ENCODE measurements at places on chromosomes 5 and 9.

DNA sequence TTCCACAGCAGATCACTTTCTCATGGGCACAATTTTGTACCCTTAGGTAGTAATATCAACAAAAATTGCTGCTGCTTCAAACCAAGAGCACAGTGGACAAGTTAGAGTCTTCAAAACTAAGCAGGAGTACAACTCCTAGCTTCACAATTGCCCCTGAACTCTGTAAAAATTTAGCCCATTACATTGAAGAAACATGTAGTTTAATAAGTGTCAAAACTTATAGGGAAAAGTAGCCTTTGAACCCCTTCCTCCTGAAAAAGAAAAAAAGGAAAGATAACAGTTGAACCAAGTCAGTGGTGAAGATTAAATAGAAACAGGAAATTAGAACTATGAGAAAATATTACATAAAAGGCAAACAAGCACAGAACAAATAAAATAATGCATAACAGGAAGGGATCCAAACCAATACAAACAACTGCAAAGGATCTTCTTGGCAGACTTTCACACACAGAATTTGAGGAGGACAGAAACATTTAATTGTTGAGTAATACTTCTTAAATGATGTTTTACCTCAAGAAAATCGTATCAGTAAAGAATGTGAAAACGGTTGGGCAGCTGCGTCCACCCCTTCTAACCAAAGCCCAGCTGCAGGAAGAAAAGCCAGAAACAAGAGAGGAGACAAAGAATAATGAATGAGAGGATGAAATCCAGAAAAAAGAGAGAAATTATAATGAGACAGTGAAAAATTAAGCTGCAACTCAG, 636.0 kb downstream of the NR2F1-AS1 start:
- DNase-seq = peak; percentile 21

- peak; percentile 69 for DNase-seq
Observed at GRCh38 chr5:14720236-14720923, 55.9 kb downstream of the OTULIN start.

GRCh38 chr9:137734181-137734580, 115.4 kb downstream of the EHMT1 start:
- DNase-seq = no peak

DNA sequence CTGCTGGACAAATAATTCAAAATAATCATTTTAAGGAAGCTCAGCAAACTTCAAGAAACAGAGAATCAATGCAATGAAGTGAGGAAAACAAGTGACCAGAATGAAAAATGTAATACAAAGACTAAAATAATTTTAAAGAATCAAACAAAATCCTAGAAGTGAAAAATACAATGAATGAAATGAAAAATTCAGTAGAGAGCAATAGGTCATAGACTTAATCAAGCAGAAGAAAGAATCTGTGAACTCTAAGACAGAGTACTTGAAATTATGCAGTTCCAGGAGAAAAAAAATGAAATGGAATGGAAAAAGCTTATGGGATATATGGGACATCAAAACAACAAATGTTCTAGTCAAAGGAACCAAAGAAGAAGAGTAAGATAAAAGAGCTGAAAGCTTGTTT, 11.8 kb upstream of the ZDHHC21 start:
- no peak for DNase-seq

DNA sequence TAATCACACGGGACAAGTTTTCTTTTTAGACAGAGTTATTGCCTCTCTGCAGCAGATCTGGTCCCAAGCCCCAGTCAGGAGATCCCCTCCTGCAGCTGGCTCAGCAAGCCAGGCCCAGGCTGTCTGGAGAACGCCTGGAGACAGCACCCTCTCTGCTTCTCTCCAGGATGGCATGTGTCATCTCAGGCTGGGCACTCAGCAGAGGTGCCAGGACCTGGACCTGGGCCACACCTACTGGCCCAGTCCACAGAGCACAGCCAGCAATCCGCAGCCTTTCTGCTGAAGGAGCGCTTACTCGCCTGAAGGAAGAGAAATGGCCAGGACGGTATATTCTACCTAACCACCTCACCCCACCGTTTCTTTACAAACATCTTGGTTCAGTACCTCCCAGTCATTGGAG, 4.7 kb upstream of the TBC1D9B start:
- DNase-seq = no peak

DNA sequence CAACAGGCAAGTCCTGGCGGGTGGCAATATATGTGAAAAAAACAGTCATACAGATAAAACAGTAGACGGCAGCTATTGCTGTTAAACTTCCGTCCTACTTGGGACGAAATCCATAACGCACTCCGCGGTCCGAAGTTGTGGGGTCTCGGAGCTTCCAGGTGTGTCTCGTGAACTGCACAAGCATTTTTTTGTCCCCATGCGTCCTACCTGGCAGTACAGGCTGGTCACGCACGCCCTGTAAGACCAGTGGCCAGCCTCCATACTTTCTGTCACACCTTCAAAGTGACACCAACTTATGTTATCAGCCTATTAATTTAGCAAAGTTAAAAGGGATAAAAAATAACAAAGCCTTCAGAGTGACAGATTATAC, 51.3 kb downstream of the TGFBI start:
- DNase-seq = no peak

- DNase-seq = no peak
Observed at GRCh38 chr5:62256161-62257019, 49.6 kb upstream of the KIF2A start.

- no peak for DNase-seq
Observed at GRCh38 chr5:135604056-135604455, 25.3 kb upstream of the CXCL14 start.
